ENCODE measurements at places on chromosomes 7 and 10.

GRCh38 chr10:123399276-123399839 lies 245.2 kb downstream of the BUB3 start:
- DNase-seq, result no peak

GRCh38 chr7:90889210-90889609 lies 293.1 kb downstream of the CDK14 start:
- DNase-seq, result no peak

DNA sequence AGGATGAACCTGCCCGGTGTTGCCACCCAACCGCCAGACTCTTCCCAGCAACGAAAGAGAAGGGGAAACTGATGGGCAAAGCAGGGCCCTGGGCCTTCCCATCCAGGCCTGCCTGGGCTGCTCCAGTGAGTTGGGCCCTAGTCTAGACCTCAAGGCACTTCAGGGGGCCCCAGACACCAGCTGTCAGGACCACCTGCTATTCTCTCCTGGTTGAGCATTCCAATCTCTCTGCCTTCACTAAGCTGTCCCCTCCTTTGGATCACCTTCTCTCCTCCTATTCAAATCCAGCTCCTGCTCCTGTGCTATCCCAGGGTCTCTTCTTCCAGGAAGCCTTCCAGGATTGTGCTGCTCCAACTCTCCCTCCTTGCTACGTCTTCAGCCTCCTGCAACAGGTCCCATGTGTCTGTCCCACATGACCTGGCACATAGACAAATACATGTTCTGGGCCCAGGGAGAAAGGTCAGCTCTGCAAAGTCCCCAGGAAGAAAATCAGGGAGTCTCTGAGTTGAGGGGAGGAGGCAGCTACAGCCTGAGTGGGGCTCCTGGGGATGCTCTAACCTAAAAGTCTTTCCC lies 3.1 kb downstream of the STX1A start:
- no peak for DNase-seq

GRCh38 chr7:104886651-104887050 lies 127.4 kb upstream of the KMT2E start:
- no peak for DNase-seq

- no peak for DNase-seq
Measured at GRCh38 chr10:60123172-60123571, 216.8 kb upstream of the CCDC6 start.

GRCh38 chr7:200290-200689 lies 7.9 kb downstream of the FAM20C start:
- DNase-seq, result no peak

DNA sequence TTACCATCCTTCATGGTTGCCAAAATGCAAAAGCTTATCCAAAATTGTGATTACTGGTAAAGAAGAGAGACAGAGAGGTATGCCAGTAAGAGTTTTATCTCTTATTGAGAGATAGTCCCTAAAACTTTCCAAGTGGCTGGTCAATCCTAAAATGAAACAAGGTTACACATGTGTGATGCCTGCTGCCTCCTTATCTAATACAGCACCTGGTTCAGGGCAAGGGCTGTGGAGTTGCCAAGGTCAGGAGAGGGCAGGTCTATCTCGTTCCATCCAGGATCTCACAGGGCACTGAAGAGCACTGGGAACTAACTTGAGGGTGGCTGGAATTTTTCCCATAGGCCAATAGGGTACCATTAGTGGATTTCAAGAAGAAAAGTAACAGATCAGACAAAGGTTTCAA lies 18.3 kb downstream of the VOPP1 start:
- no peak for DNase-seq

- DNase-seq, result no peak
Measured at GRCh38 chr10:2619916-2620315, 447.4 kb upstream of the PFKP start.

DNA sequence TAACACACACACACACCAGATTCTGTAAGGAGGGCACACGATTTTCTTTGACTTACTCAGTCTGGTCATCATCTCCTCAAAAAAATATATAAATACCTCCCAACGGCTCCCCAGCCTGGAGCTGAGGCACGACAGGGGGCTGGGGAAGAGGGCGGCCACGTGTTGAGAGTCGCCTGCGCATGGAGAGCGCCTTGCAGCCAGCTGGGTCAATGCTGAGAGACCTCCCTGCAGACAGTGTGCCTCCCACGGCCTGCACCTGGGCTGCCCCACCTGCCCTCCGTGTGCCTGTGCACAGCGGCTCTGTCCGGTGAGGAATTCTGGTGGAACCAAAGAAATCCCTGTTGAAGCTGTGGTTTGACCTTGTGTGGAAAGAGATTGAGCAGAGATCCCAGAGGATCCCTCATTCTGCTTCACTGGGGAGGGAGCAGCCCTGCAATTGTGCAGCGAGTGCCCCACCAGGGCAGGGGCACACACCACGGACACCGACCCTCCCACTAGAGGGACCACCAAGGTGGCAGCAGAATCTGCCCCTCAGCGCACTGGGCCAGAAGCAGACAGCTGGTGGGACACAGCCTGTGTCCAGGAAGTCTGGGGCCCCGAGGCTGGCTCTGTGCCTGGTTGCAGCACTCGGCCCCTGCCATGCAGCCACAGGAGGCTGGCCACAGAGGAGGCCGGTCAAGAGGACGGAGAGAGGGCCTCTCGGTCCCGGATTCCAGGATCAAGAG lies 150.5 kb upstream of the PPP2R2D start:
- no peak for DNase-seq

GRCh38 chr10:87660484-87661133 lies 931 bp downstream of the PAPSS2 start:
- no peak for DNase-seq

DNA sequence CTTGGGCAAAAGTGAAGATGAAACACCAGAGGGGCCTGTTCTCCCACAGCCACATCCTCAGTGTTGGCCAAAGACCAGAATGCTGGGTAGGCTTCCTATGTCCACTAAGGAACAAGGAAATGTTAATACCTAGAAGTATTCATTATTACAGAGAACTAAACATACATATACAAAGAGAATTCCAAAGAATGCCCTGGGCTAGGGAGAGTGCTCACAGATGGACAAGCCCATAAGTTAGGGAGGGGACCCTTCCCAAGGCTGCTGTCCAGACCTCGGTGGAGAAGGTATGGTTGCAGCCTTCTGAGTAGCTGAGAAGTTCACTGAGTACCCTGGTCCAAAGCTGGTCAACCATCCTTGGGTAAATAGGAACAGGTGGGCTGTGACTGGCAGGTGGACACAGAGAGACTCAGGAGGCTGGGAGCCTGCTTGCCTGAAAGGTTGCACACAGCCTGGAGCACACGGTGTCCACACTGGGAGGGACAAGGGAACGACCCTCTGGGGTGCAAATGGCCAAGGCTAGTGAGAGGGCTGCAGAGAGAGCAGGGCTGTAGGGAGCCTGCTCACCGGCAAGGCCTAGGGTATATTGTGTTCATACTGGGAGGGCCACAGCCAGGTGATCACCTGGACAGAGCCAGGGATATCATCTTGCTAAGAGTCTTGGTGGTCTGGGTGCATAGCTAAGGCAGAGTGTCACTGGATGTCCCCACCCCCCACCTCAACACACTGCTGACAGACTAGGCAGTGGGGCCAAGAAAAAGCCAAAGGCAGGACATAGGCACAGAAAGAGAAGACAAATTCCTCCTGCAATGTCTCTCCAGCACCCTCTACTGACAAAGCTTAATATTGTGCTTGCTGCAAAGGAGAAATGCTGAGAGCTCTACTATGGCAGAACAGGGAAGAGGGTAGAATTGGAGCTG lies 40.3 kb downstream of the CPVL start:
- no peak for DNase-seq

GRCh38 chr10:38157270-38157685 lies 63.1 kb downstream of the ZNF37A start:
- DNase-seq, result no peak

DNA sequence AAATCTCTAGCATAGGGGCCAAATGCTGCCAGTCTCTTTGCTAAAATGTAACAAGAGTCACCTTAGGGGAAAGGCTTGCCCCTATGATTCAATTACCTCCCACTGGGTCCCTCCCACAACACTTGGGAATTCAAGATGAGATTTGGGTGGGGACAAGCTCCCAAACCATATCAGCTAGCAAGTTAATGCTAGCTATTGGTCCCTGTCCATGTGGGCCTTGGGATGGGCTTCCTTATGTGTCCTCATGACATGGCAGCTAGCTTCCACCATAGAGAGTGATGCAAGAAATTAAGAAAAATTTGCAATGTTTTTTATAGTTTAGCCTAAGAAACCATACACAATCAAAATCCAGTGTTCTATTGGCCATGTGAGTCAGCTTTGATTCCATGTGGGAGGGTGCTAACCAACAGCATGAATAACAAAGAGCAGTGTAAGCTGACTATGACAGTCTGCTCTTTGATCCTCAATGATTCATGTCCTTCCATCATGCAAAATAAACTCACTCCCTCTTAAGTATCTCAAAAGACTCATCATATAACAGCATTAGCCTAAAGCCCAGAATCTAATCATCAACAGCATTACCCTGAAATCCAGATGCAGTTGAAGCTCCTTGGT lies 21.7 kb upstream of the ZNF365 start:
- no peak for DNase-seq

DNA sequence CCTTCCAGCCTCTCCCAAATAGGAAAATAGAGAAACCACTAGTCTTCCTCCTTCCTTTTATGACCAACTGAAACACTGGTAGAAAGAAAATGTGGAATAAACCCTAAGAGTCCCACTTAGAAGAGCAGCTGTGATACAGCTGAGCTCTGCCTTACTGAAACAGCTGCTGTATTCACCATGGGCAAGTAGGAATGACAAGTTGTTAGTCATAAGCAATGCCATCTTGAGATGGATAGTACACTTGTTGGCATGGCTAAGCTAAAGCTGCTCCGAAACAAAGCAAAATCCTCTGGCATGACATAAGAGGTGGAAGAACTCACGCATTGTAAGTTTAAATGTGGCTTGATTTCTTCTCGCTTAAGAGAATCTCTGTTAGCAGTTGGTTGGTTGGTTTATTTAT lies 48.3 kb upstream of the TMEM236 start:
- no peak for DNase-seq

GRCh38 chr7:21920936-21921335 lies 24.8 kb downstream of the CDCA7L start:
- no peak for DNase-seq

GRCh38 chr7:16369855-16370254 lies 51.5 kb downstream of the CRPPA start:
- no peak for DNase-seq

GRCh38 chr7:116542618-116543017 lies 17.8 kb downstream of the CAV1 start:
- DNase-seq, result no peak

GRCh38 chr10:79020015-79020491 lies 48.7 kb upstream of the ZMIZ1 start:
- no peak for DNase-seq

DNA sequence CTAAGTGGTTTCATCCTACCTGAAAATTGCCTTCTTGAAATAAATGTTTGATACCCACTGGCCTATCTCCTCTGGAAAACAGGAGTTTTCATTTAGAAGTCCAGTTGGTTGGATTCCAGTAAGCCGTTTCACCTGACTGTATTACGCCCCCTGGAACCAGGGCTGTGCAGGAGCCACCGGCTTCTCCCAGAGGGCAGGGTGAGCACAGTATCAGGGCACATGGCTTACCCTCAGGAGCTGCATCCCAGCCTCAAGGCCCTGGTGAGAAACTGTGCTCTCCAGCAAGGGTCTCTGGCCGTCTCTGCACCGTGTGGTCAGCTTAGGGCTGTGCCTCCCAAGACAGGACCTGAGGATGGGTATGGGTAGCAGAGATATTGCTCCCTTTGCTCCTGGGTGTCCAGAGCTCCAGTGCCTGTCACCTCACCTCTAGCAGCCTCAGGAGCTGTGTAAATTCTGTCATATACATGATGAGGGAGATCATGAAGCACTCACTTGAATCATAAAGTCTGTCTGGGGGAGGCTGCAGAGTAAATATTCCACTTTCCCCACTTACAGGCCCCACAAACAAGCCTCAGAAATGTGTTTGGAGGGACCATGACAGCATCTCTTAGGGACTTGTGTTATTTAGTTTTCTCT lies 109.6 kb upstream of the SAMD8 start:
- DNase-seq, result no peak

DNA sequence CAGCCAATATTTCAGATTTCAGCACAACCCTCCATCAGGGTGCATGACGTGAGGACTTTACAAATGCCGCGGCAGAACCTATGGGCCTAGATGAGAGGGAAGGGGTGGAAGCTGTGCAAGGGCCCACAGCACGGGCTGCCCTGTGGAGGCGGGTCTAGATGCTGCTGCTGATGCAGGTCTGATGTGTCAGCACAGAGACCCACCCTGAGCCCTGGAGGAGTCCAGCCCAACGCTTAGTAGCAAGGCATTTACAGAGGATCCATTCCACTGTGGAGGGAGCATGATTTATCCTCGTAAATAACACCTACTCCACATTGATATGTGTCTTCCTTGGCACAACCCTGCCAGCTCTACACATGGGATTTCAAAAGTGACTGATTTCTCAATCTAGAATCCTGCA lies 48.5 kb downstream of the MYL10 start:
- DNase-seq, result no peak

DNA sequence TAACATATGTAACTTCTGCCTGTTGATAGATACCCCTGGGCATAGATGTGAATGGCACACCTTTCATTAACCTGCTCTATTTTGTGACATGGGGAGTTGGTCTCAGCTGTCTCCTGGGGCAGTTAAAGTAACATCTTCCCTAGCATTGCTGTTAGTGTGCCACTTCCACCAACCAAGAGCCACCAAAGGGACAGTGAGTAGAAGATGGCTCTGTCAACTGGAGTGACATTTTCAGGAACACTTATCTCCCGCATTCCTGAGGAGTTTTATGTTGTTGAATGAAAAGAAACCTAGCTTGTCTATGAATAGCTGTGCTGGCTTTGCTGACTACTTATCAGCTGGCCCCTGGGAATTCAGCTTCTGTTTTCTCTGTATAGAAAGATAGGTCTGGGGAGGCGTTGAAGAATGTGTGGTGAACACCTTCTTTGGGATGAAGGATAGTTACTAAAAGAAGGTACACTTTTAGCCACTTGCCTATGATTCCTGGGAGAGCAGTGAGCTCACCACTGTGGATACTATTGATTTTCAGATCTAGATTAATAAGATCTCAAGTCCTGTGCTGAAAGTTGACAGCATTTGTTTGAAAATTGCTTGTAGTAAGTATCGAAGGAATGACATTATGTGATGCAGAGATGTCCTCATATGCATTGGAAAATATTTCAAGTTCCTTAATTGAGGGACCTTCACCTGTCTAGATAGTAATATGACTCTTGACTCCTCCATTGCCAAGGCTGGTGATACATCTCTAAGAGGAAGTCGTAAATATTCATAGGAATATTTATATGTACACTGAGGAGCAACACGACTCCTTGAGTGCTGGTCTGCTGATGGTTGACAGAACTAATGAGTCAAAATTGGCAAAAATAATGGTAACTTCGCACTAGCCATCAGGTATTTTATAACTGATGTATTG lies 7.6 kb downstream of the STARD3NL start:
- no peak for DNase-seq

- no peak for DNase-seq
Measured at GRCh38 chr10:22795546-22795945, 81.2 kb upstream of the PIP4K2A start.
